ENCODE measurements at places on chromosomes 4 and X. TPM values are rescaled to one million over a fixed set of nuclear protein-coding genes. Genes with fewer than 3 reads are reported as not detected.

Gene MAGEA2B
- not detected for total RNA-seq

DNA sequence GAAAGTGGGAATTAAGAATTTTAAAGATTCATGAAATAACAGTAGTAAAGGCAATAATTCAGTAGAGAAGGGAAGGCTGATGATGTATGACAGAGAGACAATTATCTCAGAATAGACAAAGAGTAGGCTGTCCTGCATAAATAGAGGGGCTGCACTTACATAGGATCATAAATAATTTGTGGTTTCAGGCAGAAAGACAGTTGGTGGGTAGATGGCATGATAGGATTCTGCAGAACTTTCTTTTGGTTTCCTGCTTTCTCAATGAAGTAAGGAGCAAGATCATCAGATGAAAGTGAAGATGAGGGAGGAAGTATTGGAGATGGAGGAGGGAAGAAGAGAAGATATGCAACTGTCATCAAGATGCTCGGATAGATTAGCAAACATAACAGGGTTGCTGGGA lies 604.9 kb upstream of the ZFP42 start:
- DNase-seq: no peak

- no peak for DNase-seq
Measured at GRCh38 chr4:74330295-74330750, 22.1 kb downstream of the EPGN start.

- DNase-seq: no peak
Measured at GRCh38 chrX:151099001-151099400, 77.4 kb upstream of the GPR50 start.

Gene PPEF2
- not detected for total RNA-seq

DNA sequence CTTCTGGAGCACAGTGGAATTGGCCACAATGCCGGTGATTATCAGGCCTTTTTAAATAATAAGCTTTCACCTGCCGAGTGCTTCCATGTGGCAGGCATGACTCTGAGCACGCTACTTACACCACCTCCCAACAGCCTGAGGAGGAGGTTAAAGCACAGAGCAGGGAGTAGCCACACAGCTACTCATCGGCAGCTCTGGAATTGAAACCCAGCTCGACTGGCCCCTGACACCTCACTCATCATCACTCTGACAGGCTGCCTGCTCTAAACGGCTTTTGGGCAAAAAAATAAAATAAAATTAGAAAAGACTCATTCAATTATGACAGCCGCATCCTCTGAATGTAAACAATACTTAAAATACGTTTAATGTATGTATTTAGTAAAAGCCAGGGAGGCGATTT lies 326.4 kb upstream of the NOCT start:
- DNase-seq: no peak
